ENCODE measurements at places on chromosomes 11 and 22.

- no peak for DNase-seq
Observed at GRCh38 chr22:39169797-39170466, 17.5 kb upstream of the CBX7 start.

DNA sequence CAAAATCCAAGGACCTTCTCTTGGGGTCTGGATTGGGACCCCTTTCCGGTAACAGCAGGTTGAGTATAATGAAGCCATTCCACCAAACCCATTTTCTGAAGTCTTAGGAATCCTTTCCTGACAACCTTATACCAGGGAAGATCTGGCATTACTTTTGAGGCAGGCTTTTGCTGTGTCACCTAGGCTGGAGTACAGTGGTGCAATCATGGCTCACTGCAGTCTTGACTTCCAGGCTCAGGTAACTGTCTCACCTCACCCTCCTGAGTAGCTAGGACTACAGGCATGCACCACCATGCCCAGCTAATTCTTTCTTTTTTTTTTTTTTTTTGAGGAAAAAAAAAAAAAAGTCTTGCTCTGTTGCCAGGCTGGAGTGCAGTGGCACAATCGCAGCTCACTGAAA lies 55.8 kb upstream of the TREH start:
- DNase-seq, result no peak

GRCh38 chr11:101807531-101807930 lies 107.3 kb upstream of the CEP126 start:
- no peak for DNase-seq

DNA sequence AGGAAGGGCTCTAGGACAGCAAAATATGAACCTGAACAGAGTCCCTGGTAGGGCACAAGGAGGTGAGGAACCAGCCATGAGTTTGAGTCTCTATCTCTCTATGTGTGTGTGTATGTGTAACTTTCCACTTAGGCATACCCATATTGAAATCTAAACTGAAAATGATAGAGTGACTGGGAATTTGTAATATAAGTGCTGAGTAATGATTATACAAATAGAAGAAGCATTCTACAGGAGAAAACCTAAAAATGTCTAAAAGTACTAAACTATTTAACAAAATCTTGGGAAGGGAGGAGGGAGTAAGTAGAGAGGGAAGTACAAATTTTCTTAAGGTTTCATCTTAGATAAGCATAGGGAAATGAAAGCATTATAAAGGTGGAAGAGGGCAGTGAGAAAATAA lies 97.1 kb upstream of the ZC3H12C start:
- DNase-seq, result no peak

GRCh38 chr11:40987776-40988435 lies 471.5 kb downstream of the LRRC4C start:
- no peak for DNase-seq

DNA sequence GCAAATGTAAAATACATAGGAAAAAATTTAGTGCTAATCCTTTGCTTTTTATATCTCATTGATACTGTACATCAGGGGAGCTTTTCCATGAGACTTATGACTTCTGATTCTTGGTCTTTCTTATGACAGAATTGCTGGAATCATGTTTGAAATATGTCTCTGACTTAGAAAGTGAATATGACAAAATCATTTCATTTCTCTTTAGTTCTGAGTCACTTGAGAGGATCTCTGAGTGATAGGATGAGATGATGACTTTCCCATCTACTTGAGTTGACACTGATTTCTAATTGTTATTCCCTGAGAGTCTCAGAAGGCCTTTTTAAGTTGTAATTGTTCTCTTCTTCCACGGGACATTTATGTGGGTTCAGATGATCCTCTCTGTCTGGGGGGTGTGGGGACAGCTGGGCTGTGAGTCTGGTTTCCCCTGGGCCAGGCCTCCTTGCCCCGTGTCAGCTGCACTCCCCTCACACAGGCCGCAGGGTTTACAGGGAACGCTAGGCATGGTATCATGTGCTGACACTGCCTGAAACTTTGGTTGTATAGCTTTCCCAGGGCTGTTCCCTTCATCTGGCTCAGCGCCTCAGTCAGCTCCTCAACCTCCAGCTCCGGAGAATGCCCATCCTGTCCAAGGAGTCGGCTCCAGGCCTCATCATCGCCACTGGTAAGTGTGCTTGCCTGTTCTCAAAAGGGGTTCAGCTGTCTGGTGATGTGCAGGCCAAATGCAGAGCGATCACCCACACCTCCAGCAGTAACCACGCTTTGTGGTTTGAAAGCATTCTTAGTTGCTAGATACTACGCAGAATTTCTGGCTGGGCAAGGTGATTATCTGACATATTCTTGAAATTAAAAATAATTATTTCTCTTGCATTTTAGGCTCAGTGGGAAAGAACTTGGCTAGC lies 69.5 kb upstream of the SORL1-AS1 start:
- DNase-seq, result no peak

- no peak for DNase-seq
Observed at GRCh38 chr11:124898711-124899110, 1.0 kb upstream of the ROBO4 start.

GRCh38 chr11:20002312-20003216 lies 157.7 kb downstream of the DBX1 start:
- DNase-seq, result no peak

DNA sequence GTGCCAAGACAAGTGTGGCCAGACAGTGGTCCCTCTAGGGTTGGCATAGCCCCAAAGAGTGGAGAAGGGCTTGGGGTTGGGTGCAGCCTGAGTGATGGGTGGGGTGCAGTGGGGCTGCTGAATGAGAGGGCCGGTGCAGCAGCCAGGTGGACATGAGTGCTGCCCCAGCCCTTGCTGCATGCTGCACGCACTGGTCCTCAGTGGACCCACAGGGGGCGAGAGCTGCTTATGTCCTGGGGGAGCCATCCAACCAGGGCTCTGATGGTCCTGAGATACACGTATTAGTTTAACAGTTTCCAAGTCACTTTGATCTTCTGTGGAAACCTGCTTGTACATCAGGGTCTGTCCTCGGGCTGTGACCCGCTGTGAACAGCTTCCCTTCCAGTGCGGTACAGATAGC lies 23.9 kb upstream of the ACR start:
- DNase-seq, result no peak

DNA sequence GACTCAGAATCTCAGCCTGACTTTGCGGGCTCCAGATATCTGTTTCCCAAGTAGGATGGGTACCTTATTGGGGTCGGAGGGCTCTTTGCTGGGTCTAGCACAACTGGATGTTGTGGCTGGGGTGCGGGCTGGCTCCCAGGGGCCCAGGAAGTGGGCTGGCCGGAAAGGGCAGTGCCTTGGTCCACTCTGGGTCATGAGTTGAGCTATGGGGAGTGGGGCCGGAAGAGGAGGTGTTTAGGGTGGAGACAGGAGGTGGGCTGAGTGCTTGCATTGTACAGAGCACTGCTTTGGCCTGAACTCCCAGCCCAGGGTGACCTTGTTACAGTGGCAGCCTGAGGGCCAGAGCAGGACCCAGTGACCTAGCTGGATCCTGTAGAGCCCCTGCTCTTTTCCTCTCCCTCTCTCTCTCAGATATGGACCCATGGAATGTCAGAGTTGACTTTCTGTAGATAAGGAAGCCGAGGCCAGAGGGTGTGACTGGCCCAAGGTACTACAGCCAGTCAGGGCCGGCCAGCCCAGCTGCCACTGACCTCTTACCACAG lies 13.2 kb downstream of the PHLDB1 start:
- no peak for DNase-seq

- DNase-seq, result no peak
Observed at GRCh38 chr11:55652560-55652959, 4.4 kb downstream of the OR4S2 start.
